Stimulated activated CD8-positive, alpha-beta memory T cell treated with anti-CD3 and anti-CD28 coated beads, Interleukin-7, amount 100 ng/mL, for 48 hours (primary cell): ENCODE measurements at places on chromosomes 16 and 17.

DNA sequence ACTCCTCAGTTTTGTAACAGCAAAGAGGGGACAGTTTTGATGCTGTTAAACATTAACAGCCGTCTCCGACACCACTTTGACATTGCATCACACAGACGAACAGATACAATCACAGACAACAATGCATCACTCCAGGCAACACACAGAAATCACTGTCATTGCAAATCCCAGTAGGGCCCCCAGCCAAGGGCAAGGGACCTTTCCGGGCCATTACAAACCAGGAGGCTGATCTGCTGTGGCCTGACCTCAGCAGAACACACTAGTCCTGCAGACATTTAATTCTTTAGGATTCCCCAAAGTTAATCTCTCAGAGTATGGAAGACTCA is 136.2 kb upstream of the RCVRN start:
- DNase-seq, result no peak

- DNase-seq, result no peak
Observed at GRCh38 chr16:82792693-82793092, 165.9 kb downstream of the CDH13 start.

DNA sequence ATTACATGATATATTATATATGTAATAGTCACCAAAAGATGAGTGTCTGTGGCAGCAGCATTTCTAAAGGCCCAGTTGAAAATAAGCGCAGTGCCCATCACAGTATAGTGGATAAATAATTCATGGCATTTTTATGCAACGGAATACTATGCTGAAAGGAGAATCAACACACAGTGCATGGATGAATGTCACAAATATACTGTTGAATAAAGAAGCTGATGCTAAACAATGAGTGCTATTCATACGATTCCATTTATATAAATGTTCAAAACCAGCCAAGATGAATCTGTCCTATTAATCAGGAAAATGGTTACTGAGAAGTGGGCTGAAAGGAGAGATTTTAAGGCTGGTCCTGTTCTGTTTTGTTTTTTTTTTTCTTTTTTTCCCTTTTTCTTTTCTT is 61.6 kb downstream of the HSD17B2 start:
- DNase-seq, result no peak

DNA sequence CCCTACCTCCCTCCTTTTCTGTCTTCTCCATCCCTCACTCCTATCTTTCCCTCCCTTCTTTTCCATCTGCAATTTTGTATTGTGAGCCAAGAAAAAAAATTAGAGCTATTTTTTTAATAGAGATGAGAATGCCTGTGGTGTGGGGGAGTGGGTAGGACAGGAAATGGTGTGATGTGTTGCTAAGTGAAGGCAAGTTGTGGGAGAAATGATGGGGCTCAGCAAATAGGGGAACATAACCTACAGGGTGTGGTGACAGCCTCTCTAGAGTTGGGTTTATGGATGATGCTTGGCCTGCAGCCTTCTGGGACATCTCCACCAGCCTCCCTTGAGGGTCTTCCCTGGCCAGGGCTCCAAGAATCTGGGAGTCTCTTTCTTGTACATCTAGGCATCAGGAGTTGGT is 163.1 kb upstream of the CACNG3 start:
- DNase-seq, result no peak

- DNase-seq, result no peak
Observed at GRCh38 chr17:45361451-45361850, 44.6 kb upstream of the MAP3K14 start.

DNA sequence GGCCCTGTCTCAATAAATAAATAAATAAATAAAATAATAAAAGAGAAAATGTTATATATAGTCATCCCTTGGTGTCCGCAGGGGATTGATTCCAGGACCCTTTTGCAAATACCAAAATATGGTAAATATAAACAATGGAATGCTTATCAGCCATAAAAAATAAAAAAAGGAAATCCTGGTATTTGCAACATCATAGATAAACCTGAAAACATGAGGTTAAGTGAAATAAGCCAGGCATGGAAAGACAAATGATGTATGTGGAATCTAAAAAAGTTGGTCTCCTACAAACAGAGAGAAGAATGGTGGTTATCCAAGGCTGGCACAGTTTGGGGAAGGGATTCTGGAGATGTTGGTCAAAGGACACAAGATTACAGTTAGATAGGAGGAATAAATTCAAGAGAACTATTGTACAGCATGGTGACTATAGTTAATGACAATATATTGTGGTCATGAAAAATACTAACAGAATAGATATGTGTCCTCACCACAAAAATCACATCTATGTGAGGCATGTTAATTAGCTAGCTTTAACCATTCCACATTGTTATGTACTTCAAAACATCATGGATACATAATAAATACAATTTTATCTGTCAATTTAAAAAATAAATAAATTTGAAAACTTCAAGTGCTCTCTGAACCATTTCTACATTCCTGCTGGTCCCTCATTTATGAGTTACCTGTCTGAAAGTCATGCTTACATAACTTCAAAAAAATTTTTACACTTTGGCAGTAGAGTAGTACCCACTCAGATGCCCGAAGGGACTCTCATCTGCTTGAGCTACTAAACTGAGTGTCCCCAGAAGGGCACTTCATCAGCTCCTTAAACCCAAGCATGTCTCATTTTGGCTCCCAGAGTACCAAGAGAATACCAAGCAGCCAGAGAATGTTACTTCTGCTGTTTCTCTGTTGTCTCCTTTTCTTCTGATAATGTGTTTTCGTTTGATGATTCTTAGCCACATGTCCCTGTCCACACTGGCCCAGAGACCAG is 26.6 kb downstream of the N4BP1 start:
- DNase-seq, result no peak

GRCh38 chr17:39939106-39939505 is 11.6 kb downstream of the LRRC3C start:
- no peak for DNase-seq

DNA sequence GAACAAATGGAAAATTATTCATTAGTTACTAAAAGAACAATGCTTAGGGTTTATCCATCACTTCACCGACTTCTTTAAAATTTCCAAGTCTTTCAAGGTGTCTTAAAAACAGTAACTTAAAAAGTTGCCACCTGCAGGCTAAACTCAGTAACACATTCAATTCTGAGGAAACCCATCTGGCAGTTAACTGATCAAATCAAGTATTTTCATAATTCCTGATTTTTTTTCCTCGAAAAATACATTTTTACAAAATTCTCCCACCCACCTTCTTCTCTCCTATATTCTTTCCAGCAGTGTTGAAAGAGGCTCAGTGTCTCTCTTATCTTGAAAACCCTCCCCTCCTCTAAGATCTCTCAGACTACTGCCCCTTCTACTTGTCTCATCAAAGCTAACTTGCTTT is 29.9 kb downstream of the PARN start:
- DNase-seq, result no peak

DNA sequence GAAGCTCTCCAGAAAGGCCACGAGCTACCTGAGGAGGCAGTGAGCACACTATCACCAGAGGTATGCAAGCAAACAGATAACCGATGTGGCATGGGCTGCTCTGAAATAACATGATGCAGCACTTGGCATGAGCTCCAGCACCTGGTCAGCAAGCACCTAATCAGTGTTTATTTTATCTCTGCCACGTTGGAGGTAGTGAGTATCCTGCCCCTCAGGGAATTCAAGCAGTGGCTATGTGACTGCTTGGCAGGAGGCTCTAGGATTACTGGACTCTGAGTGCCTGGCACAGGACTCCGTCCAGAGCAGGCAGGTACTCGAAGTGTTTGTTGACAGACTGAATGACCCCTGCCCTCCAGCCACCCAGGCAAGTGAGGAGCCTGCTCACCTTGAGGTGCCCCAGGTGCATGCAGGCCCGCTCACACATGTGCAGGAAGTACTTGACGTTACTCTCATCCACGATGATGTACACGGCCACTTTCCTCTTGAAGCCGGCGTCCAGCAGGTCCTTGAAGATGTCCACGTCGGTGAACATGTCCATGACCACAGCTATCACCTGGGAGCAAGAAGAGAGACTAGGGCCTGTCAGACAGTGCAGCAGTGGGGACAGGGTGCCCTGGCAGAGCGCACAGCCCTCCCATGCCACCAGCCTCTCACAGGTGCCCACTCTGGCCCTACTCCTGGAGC is 16.6 kb downstream of the FAM83G start:
- no peak for DNase-seq

DNA sequence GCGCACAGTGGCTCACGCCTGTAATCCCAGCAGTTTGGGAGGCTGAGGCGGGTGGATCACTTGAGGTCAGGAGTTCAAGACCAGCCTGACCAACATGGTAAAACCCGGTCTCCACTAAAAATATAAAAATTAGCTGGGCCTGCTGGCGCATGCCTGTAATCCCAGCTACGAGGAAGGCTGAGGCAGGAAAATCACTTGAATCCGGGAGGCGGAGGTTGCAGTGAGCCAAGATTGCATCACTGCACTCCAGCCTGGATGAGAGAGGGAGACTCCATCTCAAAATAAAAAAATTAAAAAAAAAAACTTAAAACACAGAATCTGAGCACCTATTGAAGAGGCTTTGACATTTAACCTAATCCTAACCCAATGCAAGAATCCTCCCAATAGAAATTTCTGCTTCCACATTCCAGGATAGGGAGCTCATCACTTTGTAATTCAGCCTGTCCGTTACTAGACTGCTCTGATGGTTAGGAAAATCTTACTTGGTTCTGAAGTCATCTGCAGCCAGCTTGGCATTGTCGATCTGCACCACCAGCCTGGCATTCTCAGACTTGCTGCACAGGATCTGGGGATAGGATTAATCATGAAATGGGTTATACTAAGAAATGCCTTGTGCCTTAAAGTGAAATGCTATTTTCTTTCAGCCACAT is 2.1 kb downstream of the KRT33B start:
- no peak for DNase-seq

DNA sequence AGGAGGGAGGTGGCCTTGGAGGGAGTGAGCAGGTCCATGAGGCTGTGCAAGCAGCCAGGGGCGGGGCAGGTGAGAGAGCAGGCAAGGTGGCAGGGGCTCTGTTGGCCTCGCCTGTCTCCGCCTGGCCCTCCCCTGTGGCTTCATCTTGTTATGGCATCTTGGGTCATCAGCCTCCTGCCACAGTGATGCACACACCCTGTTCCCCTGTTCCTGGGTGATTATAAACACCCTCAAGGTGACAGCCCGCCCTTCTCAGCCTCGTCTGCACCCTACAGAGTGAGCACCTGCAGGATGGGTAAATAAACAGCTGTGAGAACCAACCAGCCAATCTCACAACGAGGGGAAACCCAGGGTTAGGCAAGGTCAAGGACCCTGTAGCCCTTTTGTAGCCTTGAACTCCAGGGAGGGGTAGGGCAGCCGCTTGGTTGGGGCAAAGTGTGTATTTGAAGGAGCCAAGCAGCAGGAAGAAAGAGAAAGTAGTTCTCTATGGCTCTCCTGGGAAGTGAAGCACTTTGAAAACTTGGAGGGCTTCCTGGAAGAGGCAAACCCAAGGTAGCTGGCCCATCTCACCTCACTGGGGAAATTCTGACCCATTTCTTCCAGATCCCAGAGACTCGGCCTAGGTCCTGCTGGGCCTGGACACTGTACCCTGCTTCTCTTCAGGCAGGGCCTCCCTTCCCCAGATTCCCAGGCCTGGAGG is 60.6 kb downstream of the NT5M start:
- DNase-seq, result no peak

- DNase-seq, result no peak
Observed at GRCh38 chr17:48002916-48003416, 32.1 kb downstream of the CDK5RAP3 start.

DNA sequence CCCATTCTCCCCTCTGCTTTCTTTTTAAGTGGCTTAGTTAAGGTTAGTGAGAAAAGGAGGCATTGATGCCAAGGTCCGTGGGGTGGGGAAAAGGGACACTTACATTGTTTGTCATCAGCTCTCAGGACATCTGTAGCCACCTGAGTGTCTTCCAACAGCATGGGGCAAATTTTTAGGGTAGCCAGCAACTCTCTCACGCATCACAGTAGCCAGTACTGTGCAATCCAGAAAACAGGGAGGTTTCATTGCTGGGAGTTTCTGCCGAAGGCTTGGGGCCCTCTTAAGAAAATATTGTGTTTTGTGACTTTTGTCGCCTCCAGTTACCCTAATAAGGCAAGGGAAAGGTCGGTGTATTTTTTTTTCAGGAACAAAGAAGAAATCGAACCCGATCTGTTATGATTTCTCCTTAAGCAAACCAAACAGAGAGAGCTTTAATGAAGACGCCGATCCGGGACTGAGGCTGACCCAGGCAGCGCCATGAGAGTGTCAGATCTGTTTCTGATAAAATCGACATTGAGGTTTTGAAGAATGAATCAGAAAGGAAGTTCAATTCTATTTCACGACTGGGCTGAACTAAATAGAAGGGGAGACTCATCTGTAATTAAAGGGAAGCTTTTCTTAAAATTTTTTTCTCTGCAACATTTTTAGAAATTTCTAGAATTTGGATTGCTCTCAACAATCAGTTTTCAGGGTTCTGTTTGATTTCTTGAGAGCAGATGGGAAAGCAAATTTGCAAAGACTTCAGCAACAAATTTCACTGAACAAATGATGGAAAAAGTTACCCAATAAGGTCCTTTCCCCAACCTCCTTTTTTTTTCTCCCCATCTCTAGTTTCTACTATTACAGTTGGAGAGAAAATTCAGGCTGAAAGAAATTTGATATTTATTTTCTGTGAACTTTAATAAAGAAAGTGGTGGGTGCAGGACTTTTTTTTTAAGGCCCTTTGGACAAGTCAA is 144.7 kb upstream of the IRX3 start:
- DNase-seq, result no peak

GRCh38 chr17:63679214-63679613 is 20.7 kb downstream of the LIMD2 start:
- DNase-seq, result no peak

DNA sequence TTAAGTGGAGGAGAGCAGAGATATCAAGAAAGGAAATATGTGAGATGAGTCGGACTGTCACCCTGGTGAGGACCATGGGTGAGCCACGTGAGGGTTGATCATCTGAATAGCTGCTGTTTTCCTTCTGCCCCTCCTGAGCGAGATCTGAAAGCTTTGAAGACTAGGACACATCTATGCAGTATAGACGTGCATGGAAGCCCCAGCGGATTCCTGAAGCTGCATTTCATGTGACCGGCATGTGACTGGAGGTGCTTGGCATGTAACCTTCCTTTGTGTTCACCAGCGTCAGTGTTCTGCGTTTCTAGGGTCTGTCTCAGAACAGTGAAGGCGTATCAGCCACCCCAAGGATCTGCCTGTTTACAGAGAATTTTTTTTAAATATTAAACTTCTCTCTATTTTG is 75.1 kb downstream of the MSI2 start:
- no peak for DNase-seq

DNA sequence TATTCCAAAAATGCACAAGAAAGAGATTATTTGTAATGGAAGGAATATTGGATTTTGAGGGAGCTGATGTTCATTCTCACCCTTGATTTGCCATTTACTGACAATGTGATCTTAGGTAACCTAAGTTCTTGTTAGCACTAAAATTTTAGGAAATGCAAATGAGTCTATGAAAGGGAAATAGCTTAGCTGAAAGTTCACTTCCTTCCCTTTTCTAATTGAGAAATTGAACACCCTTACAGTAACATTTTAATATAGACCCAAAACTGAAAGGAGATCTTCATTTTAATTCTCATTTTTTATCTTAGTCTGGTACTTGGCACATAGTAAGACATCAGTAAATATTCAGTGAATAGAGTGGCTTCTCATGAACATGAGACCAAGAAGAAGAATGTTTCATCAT is 10.9 kb upstream of the WSB1 start:
- no peak for DNase-seq

GRCh38 chr17:39513309-39513708 is 52.0 kb downstream of the CDK12 start:
- DNase-seq, result no peak
